ENCODE measurements at places on chromosomes 1 and 21. TPM values are rescaled to one million over a fixed set of nuclear protein-coding genes. Genes with fewer than 3 reads are reported as not detected.

DNA sequence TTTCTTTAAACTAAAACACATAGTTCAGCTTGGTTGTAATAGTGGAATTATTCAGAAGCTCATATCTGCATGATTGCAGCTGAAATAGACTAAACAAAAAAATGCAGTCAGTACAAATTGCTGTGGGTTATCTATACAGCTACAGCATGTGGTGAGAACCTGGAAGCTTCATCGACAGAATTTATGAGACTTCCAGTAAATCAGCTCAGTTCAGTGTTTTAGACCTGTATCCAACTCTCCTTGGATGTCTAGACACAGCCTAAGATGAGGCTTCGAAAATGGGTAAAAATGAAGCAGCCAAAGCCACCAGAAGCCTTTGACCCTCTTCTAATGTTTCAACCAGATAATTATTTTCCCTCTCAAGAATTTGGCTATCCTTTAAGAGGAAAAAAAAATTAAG lies 127.1 kb upstream of the C1orf105 start:
- H3K27ac ChIP-seq = no peak overlapping the region
- no peaks in the 10 kb centered on the region for H3K27me3 ChIP-seq
- H3K4me1 ChIP-seq = no peaks in the 10 kb centered on the region
- H3K36me3 ChIP-seq = no peaks in the 10 kb centered on the region
- H3K4me3 ChIP-seq = no peak overlapping the region

DNA sequence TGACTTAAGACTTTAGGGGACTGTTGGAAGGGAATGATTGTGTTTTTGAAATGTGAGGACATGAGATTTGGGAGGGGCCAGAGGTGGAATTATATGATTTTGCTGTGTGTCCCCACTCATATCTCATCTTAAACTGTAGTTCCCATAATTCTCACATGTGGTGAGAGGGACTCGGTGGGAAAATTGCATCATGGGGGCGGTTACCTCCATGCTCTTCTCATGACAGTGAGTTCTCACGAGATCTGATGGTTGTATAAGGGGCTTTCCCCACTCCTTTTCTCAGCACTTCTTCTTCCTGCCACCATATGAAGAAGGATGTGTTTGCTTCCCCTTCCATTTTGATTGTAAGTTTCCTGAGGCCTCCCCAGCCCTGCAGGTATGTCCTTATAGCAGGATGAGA lies 35.0 kb upstream of the SCAF4 start:
- H3K27ac ChIP-seq = no peak overlapping the region
- no peaks in the 10 kb centered on the region for H3K36me3 ChIP-seq
- no peak for DNase-seq

ANGPTL3 gene
- not detected for total RNA-seq

GRCh38 chr1:185016880-185017279 lies 28.5 kb upstream of the RNF2 start:
- no peak overlapping the region for H3K4me3 ChIP-seq
- no peaks in the 10 kb centered on the region for H3K36me3 ChIP-seq
- DNase-seq = no peak
- H3K27ac ChIP-seq = no peak overlapping the region

DNA sequence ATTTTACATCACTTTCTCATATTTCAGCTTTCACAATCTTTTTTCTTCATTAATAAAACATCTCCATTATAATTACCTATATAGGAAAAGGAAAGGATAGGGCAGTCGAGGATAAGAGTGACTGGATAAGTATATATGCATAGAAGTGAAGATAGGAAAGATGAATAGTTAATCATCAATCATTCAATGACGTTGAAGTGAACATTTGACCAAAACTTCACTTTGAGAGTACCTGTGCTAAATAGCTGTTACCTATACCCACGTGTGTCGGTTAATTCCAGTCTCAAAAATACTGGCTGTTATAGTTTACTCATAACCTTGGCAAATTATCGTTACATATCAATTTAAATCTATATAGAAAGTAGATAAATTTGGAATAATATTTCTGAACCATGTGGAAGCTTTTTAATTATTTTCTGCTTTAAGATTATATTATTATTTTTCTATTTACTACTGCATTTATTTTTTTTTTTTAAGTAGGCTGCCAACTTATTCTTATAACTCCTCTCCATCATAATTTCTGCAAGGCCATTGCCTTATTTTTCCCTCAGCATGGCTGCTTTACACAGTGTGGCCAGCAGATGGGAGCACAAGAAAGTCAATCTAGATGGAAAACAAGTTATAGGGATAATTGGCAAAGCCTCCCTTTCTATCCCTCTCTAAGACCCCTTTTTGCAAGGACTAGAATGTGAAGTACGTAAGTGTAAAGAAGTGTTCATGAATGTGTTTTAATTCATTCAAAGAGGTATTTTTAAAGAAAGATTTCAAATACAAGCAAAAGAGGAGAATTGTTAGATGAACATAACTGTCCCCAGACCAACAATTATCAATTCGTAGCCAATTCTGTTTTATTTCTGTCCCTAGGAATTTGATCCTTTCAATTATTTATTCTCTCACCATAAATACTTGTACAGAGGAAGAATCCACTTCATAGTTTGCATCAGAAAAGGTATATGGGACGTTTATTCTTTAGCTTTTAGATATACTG lies 290.4 kb downstream of the KCNT2 start:
- no peak for DNase-seq
- no peaks in the 10 kb centered on the region for H3K4me1 ChIP-seq
- H3K36me3 ChIP-seq = no peaks in the 10 kb centered on the region
- no peak overlapping the region for H3K27ac ChIP-seq
- H3K4me3 ChIP-seq = no peak overlapping the region

GOLPH3L gene
- 27.2 TPM for total RNA-seq

SELL gene
- 0.71 TPM for total RNA-seq

CELA3B gene
- total RNA-seq = not detected

ZNF683 gene
- total RNA-seq = not detected

DNA sequence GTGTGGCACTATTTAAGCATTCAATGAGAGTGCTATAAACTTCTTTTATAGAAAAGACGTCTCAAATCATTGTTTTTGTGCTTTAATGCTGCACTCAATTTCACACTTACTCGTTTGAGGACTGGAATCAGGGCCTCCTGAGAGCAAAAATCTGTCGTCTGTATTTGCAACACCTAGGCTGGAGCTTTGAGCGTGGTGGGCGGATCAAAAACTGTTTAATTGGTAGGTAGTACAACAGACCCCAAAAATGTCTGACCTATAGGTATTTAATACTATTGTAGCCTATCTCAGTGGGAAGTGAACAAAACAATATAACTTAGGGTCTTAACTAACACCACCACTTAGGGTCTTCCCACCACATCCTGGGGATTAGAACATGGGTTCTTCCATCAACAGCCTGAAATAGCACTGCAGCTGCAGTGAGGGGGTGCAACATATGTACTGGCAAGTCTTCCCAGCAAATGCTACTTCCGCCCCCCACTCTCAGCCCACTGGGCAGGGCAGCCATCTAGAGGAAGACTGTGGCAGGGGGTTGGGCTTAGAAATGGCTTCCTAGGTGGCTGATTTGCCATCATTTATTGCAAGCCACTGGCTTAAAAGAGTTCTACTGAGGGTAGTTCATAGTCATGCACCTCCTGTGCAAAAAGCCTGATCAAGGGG lies 48.3 kb downstream of the CD46 start:
- H3K27me3 ChIP-seq = no peaks in the 10 kb centered on the region
- DNase-seq = no peak
- no peak overlapping the region for H3K4me3 ChIP-seq
- H3K4me1 ChIP-seq = peaks cover 9% of the 10 kb centered on the region
- H3K36me3 ChIP-seq = peaks cover 18% of the 10 kb centered on the region
- peak overlapping the region; percentile 55 for H3K27ac ChIP-seq

DNA sequence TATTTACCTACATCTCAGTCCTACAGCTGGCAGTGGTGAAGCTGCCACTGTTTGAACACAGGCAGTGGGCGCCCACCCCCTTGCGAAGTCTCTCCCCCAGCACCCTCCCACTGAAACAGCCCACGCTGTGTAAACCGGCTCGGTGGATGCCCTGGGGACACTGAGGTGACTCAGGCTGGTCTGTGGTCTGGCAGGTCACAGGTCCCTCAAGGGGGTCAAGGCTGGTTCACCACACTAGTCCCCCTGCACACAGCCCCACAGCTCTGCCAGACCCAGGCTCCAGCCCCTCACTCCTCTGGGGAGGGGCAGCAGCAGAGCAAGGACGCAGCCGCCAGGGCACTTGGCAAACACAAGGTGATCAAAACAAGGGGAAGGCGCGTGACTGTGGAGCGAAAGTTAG lies 7.6 kb downstream of the CHD5 start:
- DNase-seq = no peak

DNA sequence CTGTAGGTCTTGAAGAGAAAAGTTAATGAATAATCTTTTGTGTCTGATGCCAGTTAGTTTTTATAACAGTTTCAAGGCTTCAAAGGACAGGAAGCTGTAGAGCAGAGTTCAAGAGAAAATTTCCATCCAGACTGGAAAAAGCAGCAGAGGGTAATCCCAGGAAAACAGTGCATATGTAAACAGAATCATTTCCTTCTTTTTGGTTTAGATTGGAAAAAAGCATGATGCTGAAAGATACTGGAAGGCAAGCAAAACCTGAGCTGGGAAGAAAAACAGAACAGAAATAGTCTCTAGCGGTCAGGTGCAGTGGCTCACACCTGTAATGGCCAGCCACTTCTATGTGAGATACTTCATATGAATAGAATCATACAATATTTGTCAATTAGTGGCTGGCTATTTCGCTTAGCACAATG lies 71.9 kb downstream of the ZSWIM5 start:
- no peak overlapping the region for H3K4me3 ChIP-seq
- H3K27me3 ChIP-seq = no peaks in the 10 kb centered on the region
- DNase-seq = no peak
- no peaks in the 10 kb centered on the region for H3K4me1 ChIP-seq

DNA sequence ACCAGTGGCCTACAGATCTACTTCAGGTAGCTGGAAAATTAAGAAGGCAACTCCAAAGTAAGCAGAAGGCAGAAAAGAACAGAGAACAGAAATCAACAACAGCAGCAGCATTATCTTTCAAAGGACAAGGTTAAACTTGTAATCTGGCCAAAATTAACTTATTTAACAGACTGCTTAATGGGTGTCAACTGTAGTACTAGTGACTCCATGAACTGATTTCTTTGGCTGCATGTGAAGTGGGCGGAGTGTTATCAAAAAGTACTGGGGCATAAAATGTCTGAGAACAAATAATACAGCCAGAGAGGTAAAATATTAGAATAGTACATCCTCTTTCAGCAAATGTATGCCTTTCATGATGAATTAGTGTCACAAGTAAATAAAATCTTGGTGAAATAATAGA lies 24.6 kb upstream of the NADK start:
- no peaks in the 10 kb centered on the region for H3K27me3 ChIP-seq
- H3K4me3 ChIP-seq = no peak overlapping the region
- H3K27ac ChIP-seq = no peak overlapping the region

DNA sequence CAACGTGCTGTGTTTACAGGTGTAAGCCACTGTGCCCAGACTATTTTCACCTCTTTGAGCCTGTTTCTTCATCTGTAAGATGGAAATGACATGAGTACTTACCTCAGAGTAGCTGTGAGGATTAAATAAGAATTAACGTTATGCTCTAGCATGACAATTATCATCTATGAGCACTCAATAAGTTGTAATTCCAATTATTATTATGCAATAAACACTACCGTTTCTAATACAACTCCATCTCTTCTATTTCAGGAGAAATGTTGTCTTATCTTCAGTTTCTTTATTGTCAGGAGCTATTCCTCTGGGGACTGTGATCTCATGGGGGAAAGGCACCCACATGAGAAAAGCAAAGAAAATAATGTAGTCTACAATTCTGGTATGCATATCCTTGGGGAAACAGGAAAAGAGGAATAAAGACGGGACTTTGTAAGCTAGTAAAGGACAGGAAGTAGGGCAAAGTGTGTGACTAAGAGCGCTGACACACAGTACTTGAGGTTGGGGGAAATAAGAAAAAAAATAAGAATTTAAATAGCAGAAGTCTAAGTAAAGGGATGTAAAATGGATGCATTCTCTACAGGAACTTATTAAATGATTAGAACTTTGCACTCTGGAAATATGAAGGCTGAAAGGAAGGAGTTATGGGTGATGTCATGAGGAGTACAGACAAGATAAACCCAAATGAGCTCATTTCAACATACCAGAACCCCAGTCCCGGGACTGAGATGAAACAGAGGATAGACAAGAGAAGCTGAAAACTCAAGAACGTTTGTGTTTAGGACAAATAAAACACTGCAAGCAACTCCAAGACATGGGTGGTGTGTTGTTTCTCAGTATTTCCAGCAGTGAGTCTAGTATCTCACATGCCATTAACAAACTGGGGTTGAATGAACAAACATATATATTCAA lies 9.8 kb downstream of the PHC2 start:
- H3K4me3 ChIP-seq = no peak overlapping the region
- no peak for DNase-seq
- no peaks in the 10 kb centered on the region for H3K4me1 ChIP-seq
- no peaks in the 10 kb centered on the region for H3K36me3 ChIP-seq
